ENCODE measurements at places on chromosomes 7 and 10.
A peak's percentile ranks its signal among the peaks of the same experiment; 100 is the strongest.

DNA sequence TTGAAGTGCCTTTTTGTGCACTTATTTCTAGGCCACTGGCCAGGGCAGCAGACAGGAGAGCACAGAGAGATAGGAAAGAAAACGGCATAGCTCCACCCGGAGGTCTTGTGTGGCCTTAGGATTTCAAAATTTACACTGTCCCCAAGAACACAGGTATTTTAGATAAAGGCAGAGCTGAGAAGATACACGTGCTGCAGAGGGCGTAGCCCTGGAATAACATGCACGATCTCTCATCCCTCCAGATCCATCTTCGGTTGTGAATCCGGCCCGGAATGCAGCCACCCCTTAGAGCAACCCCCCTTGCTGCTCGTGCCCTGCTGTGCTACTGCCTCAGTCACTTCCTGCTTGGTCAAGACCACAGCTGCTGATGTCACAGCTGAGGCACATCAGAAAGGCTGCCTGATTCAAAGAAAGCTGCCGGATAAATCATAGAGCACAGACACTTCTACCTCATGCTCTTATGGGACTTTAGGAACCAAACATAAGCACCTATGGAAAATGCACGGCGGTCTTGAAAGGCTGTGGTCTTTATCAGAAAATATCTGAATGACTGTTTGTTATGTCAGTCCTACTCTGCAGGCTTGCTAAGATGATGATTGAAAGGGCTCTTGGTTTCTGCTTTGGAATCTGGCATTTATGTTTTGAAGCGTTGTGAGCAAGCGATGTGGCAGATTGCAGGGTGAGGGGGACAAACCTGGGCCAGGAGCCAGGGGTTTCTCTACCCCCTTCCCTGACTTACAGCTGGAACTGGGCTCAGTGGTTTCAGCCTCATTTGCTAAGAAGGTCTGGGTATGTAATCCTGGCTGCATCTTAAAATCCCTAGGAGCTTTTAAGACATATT is 152.0 kb downstream of the SVIL start:
- peak; percentile 73 for DNase-seq

DNA sequence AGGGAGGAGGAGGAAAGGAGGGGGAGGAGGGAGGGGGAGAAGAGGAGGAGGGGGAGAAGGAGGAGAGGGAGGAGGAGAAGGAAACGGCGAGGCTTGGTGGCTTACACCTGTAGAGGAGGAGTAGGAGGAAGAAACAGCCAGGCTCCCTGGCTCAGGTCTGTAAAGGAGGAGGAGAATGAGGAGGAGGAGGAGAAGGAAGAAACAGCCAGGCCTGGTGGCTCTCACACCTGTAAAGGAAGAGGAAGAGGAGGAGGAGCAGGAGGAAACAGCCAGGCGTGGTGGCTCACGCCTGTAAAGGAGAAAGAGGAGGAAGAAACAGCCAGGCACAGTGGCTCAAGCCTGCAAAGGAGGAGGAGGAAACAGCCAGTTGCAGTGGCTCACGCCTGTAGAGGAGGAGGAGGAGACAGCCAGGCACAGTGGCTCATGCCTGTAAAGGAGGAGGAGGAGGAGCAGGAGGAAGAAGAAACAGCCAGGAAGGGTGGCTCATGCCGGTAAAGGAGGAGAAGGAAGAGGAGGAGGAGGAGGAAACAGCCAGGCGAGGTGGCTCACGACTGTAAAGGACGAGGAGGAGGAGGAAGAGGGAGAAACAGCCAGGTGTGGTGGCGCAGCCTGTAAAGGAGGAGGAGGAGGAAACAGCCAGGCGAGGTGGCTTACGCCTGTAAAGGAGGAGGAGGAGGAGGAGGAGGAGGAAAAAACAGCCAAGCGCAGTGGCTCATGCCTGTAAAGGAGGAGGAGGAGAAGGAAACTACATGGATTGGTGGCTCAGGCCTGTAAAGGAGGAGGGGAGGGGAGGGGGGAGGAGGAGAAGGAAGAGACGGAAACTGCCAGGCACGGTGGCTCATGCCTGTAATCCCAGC is 14.9 kb upstream of the CRCP start:
- peak; percentile 93 for DNase-seq

DNA sequence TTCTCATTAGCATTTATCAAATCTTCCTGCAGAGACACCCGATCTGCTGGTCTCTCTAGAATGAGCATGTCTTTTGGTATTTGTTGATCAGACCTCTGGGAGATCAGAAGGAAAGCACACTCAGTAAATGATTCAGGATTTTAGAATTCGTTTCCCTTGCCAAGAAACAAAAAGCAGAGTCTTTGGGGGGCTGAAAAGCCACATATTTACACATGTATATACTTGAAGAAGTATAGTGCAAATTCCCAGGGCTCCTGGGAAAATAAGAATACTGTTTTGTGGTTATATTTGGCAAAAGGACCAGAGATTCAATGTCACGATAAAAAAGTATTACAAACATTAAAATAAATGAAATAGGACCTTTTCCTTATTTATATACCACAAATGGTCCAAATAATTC is 100.2 kb downstream of the AGMO start:
- peak; percentile 72 for DNase-seq

DNA sequence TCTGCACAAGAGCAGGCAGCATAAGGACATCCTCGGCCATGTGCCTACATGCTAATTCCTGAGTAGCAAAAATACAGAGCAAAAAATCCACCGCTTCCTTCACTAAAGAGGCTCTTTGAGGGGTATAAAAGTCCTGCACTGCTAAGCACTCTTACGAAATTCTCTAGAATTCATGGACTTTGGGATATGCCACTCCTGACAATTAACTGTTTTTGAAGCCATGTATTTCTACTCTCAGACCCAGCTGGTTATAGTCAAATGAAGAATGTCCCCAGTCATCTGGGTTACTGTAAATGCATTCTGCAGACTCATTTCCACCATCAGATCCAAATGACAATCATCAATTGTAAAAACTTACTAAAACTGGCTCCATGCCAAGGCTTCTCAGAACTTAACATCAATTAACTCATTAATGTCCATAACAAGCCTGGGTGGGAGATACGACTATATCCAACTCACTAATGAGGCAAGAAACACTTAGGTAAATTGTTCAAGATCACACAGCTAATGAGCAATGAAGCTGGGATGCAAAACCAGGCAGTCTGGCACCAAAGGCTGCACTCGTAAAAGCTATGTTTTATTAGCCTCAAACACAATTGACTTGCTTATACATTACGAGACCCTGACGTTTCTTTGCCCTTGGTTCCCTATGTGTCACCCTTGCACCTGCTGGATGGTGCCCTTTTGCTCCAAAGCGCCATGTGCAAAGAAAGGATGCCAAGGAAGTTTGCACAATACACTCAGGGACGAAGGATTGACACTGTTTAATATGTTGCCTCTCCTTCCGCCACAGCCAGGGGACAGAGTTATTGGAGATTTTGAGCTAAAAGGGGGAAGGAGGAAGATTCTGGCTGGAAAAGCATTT is 250.4 kb downstream of the ELMO1 start:
- no peak for DNase-seq

GRCh38 chr7:152556013-152556755 is 119.8 kb downstream of the XRCC2 start:
- DNase-seq: no peak

DNA sequence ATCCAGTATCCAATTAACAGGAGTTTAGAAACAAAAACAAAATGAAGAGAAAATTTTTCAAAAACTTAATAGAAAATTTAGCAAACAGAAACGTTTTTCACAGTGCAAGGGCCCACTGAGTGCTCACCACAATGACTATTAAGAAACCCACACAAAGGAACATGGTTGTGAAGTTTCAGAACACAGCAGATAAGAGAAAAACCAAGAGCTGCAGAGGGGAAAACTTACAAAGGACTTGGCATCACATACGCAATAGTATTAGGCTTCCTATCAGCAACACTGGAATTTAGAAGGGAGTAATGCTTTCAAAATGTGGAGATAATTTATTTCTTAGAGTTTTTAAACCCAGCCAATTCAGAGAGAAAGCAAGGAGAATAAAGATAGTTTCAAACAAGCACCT is 1.7 kb upstream of the C7orf25 start:
- peak; percentile 90 for DNase-seq

All from astrocyte (in vitro differentiated cells and primary cell).